ENCODE measurements at places on chromosomes 5 and 9. TPM values are rescaled to one million over a fixed set of nuclear protein-coding genes. Genes with fewer than 3 reads are reported as not detected.

The EIF4E1B gene
- not detected for total RNA-seq

The NMUR2 gene
- total RNA-seq: not detected

The IQGAP2 gene
- not detected for total RNA-seq

The GABRG2 gene
- total RNA-seq: not detected

The ZNF883 gene
- 5.9 TPM for total RNA-seq

The ZBTB6 gene
- total RNA-seq: 4.5 TPM

The ASTN2 gene
- 0.28 TPM for total RNA-seq

The GHR gene
- total RNA-seq: 0.42 TPM

The MAN1B1 gene
- 62.8 TPM for total RNA-seq

The GNA14 gene
- not detected for total RNA-seq

The SHROOM1 gene
- total RNA-seq: 2.4 TPM

The FANCG gene
- total RNA-seq: 24.9 TPM

The KIF4B gene
- total RNA-seq: not detected

The GARIN3 gene
- not detected for total RNA-seq

The DNAH5 gene
- total RNA-seq: 0.42 TPM

The CDC23 gene
- 18.9 TPM for total RNA-seq

The SLC6A7 gene
- not detected for total RNA-seq

The FOXD4L3 gene
- total RNA-seq: not detected

The SNCAIP gene
- total RNA-seq: 0.09 TPM

The NOXA1 gene
- 0.92 TPM for total RNA-seq

The IFNK gene
- total RNA-seq: not detected

The ARHGEF39 gene
- total RNA-seq: 5.5 TPM

The GRXCR2 gene
- not detected for total RNA-seq

The PCDHB16 gene
- 0.14 TPM for total RNA-seq

The WDR70 gene
- 16.1 TPM for total RNA-seq

The PCDHGA7 gene
- total RNA-seq: 0.92 TPM

The ESM1 gene
- 0.56 TPM for total RNA-seq

The FANCC gene
- 2.6 TPM for total RNA-seq

The GDNF gene
- not detected for total RNA-seq

The MYMK gene
- total RNA-seq: not detected

The UNC13B gene
- total RNA-seq: 14.9 TPM

The PARP8 gene
- 9.5 TPM for total RNA-seq

The DOCK8 gene
- total RNA-seq: 0.71 TPM

The PTCH1 gene
- 2.1 TPM for total RNA-seq

The IGFBPL1 gene
- 1.5 TPM for total RNA-seq

The SPINK13 gene
- not detected for total RNA-seq

The PCDH12 gene
- not detected for total RNA-seq

The AK1 gene
- total RNA-seq: 26.3 TPM

The NR6A1 gene
- total RNA-seq: 1.4 TPM

The CTSV gene
- 45.5 TPM for total RNA-seq

The LCN2 gene
- total RNA-seq: 24.7 TPM

The TCF7 gene
- total RNA-seq: 0.85 TPM

The MARCOL gene
- total RNA-seq: not detected

The SLC25A2 gene
- not detected for total RNA-seq

The BTNL3 gene
- not detected for total RNA-seq
